ENCODE measurements at places on chromosomes 6 and 20.

DNA sequence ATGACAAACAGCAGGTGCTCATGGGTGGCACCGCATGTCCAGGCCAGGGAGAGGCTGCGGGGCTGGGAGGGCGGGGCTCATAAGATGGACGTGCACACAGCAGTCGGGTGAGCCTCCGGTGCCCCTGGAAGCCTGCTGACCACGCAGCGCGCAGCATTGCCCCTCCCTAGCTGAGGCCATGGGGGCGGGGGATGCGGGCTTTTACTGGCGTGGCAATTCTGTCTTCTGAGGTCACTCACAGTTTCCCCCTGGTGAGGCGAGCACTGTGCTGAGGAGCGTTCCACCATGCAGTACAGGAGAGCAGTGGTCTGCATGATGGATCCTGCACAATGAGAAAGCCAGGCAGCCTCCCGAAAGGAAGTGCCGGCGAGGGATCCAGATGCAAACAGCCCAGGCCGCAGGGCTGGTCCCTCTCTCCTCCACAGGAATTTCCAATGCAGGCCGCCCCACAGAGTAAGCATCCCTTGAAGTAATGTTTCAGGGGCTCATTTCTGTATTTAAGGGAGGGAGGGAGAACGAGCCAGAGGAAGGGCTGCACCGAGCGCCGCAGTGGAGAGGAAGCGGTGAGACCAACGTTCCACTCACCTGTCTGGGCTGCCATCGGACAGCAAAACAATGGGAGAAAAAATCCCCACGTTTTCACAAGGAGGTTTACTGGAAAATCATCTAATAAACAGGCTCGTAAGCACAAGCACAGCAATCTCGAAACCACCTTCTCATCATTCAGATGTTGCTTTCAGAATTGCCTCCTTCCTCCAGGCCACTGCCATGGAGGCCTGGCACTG, 56.0 kb downstream of the IRF4 start:
- DNase-seq = no peak

GRCh38 chr6:37146735-37147157, 23.2 kb upstream of the PIM1 start:
- no peak for DNase-seq

GRCh38 chr20:40922865-40923264, 105.8 kb upstream of the TOP1 start:
- DNase-seq = no peak

DNA sequence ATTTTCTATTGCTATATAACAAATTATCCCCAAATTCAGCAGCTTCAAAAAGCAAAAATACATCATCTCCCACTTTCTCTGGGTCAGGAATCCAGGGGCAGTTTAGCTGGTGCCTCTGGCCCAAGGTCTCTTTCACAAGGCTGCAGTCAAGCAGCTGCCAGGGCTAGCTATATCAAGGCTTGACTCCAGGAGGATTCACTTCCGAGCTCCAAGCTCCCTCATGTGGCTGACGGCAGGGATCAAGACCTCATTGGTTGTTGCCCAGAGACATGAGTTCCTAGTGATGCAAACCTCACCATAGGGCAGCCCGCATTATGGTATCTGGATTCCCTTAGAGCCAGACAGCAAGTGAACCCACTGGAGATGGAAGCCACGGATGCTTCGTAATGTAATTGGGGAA, 1.3 kb upstream of the VNN1 start:
- DNase-seq = no peak

- DNase-seq = no peak
Measured at GRCh38 chr20:41030531-41031242, 2.1 kb downstream of the TOP1 start.

- no peak for DNase-seq
Measured at GRCh38 chr20:51067792-51068191, 44.9 kb upstream of the KCNG1 start.

DNA sequence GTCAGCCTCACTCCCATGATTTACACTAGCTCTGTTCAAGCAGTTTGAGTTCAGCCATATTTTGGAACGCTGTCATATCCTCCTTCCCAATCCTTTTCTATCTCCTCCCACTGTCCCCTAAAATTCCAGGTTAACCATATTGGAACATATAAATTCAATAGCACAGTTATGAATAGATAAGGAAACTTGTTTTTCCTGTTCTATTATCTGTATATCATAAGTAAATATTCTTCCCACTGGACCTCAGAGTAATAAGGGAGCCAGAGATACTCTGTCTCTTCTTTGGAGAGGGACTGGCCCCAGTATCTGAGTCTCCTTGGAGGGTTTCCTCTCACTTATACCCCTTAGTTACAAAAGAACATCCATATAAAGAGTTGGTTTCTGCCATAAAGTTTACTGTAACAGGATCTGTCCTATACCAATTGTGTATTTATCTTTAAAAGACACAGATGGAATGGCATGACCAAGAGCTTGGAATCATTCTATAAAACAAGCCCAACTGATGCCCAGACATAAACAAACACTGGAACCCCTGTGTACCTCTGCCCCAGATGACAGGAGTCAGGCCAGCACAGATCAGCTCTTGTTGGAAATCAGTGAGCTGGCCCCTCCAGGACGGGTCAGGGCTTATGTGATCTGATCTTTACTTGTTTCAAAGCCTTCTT, 67.1 kb downstream of the EPB41L2 start:
- no peak for DNase-seq

GRCh38 chr6:21769405-21769861, 175.9 kb downstream of the SOX4 start:
- DNase-seq = no peak

DNA sequence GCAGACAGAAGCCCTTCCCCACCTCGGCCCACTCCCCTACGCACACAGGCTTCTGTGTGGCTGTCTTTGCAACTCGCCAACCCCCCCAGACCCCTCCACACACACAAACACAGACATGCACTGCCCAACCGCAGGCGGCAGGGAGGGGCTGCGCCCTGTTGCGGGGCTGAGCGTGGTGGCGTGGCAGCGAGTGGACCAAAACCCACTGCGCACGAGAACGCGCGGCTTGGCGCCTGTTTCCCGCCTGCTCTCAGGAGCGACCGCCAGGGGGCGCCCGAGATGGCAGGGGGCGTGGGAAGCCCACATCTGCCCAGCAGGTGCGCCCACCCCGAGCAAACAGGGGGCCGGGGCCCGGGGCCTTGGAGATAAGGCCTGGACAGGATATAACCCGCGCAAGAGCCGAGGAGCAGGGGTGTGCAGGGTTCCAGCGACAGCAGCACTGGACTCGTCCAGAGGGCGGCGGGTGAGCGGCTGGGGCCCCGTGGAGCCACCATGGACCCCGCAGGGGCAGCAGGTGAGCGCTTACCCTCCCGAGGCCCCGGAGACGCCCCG, at the start of gene RBPJL:
Gene RBPJL (plus strand): TSS at position 410 of the 552 bp plus-strand sequence. CDS start 83 bp downstream, at position 493.
- no peak for DNase-seq

GRCh38 chr6:10719964-10720264, 3.0 kb upstream of the TMEM14C start:
- no peak for DNase-seq

GRCh38 chr6:126300735-126301134, 39.2 kb upstream of the CENPW start:
- DNase-seq = no peak

DNA sequence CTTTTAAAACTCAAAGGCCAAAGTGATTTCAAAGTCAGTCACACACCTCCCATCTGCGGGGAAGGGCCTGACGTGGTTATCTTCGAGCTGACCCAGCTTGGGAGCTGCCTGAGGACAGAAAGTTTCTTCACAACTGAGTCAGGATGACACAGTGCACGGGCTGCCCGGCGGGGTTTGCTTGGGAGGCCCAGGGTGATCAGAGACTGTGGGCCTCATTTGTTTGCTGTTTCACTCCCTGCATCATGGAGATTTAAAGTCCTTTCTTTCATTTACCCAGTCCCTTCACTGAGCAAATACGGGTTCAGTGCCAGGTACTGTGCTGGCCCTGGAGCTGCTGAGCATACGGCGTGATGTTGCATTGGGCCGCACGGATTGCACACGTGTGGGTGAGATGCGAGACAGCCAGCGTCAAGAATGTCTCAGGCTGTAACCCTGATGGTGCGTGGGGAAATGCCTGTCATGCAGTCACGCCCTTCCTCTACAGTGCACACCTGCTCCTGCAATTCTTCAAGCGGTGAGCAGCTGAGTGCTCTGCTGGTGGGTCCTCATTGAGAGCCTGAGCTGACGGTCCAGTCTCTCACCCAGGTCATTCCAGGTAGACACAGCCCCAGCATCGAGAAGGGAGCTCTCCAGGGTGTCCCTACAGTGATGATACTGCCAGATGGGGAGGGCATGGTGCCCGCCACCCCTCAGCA, 82.7 kb upstream of the PMEPA1 start:
- DNase-seq = no peak

GRCh38 chr6:162849269-162849668, 121.5 kb downstream of the PACRG start:
- no peak for DNase-seq

DNA sequence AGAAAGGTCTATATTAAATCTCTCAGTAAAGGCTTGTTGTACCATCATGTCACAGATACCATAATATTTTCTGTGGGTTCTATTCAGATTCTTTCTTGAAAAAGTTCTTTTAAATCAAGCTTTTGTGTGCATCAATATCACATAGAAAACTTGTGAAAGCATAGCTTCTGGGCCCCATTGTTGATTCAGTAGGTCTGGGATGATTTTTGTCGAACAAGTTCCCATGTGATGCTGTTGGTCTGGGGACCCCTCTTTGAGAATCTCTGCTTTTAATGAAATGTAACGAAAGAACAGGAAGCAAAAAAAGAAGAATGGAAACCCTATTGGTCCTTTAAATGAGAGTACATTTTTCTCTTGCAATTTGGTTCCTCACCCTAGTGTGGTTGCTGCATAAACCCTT, 597.7 kb upstream of the CITED2 start:
- DNase-seq = no peak

GRCh38 chr20:38973645-38974044, 11.5 kb downstream of the DHX35 start:
- no peak for DNase-seq

GRCh38 chr6:37283671-37284151, 25.8 kb upstream of the TMEM217 start:
- DNase-seq = no peak

DNA sequence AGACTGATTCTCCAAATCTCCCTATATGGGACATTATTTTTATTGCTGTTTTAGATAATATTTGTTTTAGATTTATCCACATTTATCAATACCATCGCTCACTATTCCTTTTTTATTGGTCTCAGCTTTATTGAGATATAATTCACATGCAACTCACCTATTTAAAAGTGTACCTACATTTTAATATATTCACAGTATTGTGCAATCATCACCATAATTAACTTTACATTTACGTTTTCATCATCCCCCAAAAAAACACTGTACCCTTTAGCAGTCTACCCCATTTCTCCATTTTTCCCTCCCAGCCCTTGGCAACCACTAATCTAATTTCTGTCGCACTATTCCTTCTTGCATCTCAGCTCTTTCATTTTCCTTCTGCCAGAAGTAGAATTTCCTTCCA, 110.8 kb upstream of the HDAC2 start:
- DNase-seq = no peak

- no peak for DNase-seq
Measured at GRCh38 chr6:12941422-12941821, 224.9 kb downstream of the PHACTR1 start.

GRCh38 chr20:55159230-55159629, 683.8 kb downstream of the DOK5 start:
- DNase-seq = no peak

DNA sequence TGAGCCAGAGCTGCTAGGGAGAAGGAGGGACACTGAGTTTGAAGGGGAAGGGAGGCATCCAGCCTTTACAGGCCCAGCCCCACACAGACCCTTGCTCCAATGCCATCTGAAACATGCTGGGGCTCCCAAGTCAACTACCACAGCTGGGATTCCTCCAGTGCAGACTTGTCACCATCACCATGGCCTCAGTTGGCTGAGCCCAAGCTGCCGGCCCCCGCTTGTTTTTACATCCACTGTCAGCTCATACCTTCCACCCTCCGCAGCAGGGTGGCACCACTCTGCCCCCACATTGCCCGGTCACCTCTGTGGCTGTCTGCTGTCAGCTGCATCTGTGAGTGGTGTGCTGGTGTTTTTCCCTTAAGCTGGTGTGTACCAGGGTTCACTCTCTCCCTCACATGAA, 26.1 kb downstream of the GFOD1 start:
- no peak for DNase-seq

- DNase-seq = no peak
Measured at GRCh38 chr6:55082021-55082420, 92.3 kb upstream of the HCRTR2 start.

DNA sequence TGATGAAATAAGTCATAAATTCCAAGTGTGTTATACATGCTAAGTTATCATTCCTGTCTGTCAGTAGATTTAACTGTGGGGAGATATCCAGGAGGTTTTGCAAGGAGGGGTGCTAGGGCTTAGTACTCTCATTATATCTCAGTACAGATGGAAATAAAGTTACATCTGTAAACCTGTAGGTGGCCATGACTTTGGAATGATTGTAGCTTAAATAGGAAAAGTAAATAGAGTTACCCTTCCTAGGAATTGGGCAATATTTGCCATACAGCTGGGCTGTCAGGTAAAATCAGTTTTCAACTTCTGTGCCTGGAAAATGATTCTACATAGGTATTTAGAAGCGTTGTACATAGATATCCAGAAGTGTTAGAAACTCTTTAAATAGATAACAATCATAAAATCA, 19.8 kb upstream of the TGM3 start:
- no peak for DNase-seq

GRCh38 chr6:167786853-167787675, 39.6 kb upstream of the AFDN start:
- peak; percentile 3 for DNase-seq

GRCh38 chr6:78829407-78829806, 37.9 kb upstream of the IRAK1BP1 start:
- DNase-seq = no peak

- no peak for DNase-seq
Measured at GRCh38 chr6:115706324-115706723, 354.4 kb downstream of the FRK start.

- DNase-seq = no peak
Measured at GRCh38 chr6:79984261-79984660, 20.2 kb upstream of the TTK start.

DNA sequence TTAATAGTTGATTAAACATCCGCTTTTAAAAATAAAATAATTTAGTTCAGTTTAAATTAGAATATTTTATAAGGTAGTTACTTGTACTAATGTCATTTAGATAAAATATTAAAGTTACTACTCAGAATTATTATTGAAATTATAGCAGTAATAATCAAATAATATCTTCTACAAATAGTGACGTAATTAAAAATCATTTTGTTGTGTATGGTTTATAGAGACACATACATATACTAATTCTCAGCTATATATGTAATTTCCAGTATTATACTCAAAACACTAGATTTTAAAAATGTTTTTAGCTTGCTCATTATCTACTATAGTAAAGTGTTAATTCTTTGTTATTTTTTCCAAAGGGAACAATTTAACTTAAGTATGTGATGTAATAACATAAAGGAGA, 435.2 kb upstream of the MANEA start:
- no peak for DNase-seq

DNA sequence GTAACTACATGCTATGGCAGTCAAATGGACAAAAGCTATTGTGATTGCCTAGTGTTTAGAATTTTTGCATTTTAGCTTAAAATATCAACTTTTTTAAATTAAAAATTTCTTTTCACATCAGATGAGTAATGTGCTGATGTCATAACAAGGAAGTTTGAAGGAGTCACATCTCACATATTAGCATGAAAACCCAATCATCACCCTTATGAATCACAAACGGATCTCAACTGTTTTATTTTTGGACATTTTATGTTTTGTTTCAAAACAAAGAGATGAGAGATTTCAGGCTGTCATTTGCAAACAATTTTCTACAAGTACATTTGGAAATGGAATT, 53.6 kb upstream of the TRERF1 start:
- DNase-seq = no peak
